Heart right ventricle (tissue), 16 donors: ENCODE measurements at places on chromosomes 1 and 21.

DNA sequence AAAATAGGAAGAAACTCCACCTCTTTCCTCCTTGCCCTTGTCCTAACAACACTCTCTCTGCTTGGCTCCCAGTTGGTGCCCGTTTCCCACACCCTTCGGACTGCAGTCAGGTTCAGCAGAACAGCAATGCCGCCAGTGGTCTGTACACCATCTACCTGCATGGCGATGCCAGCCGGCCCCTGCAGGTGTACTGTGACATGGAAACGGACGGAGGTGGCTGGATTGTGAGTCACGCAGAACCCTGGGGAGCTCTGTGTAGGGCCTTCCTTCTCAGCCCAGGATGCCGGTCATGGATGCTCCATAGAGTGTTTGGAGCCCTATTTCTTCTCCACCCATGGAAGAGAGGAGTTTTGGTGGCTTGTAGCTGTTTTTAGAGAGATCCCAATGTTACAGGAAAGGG lies 60.9 kb downstream of the TNN start:
- H3K4me1 ChIP-seq: peaks cover 55% of the 10 kb centered on the region
- no peaks in the 10 kb centered on the region for H3K36me3 ChIP-seq
- no peak overlapping the region for H3K27ac ChIP-seq
- no peak overlapping the region for H3K4me3 ChIP-seq
- no peak for DNase-seq
- H3K27me3 ChIP-seq: no peaks in the 10 kb centered on the region

GRCh38 chr1:219521325-219521724 lies 91.6 kb downstream of the ZC3H11B start:
- no peaks in the 10 kb centered on the region for H3K27me3 ChIP-seq
- H3K4me1 ChIP-seq: no peaks in the 10 kb centered on the region
- DNase-seq: no peak
- no peak overlapping the region for H3K27ac ChIP-seq
- no peak overlapping the region for H3K4me3 ChIP-seq

- H3K27ac ChIP-seq: no peak overlapping the region
- no peak overlapping the region for H3K4me3 ChIP-seq
- H3K27me3 ChIP-seq: no peaks in the 10 kb centered on the region
- DNase-seq: no peak
- no peaks in the 10 kb centered on the region for H3K4me1 ChIP-seq
Observed at GRCh38 chr21:44761011-44761729, 40.5 kb downstream of the UBE2G2 start.

DNA sequence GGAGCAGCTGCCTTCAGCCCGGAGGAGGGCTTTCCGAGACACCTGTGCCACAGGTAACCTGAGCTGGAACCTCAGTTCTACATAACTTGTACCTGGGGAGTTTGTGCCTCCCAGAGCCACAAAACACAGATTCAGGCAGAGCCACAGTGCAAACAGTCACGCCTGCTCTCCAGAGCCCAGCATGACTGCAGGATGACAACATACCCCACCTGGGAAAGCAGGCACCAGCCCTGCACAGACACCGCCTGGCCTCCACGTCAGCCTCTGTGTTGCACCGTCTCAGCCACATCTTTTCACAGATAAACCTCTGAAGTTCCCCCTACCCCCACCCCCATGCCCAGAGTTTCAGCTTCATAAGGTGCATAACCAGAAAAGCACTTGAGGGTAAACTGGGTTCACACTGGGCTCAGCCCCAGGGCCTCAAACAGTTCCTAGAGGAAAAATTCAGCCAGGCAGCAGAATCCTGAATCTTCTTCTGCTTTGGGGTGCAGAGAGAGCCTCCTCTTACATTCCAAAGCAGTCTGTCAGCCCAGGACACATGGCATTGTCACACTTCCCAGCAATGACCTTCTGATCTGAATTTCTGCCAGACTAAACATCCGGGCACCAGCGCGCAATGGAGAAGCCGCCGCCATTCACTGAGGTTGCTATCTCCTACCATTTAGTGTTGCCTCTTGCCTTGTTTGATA lies 229.5 kb downstream of the TOMM20 start:
- H3K4me3 ChIP-seq: no peak overlapping the region
- DNase-seq: no peak
- peaks cover 24% of the 10 kb centered on the region for H3K4me1 ChIP-seq
- H3K36me3 ChIP-seq: no peaks in the 10 kb centered on the region
- H3K27ac ChIP-seq: peak overlapping the region; percentile 85

DNA sequence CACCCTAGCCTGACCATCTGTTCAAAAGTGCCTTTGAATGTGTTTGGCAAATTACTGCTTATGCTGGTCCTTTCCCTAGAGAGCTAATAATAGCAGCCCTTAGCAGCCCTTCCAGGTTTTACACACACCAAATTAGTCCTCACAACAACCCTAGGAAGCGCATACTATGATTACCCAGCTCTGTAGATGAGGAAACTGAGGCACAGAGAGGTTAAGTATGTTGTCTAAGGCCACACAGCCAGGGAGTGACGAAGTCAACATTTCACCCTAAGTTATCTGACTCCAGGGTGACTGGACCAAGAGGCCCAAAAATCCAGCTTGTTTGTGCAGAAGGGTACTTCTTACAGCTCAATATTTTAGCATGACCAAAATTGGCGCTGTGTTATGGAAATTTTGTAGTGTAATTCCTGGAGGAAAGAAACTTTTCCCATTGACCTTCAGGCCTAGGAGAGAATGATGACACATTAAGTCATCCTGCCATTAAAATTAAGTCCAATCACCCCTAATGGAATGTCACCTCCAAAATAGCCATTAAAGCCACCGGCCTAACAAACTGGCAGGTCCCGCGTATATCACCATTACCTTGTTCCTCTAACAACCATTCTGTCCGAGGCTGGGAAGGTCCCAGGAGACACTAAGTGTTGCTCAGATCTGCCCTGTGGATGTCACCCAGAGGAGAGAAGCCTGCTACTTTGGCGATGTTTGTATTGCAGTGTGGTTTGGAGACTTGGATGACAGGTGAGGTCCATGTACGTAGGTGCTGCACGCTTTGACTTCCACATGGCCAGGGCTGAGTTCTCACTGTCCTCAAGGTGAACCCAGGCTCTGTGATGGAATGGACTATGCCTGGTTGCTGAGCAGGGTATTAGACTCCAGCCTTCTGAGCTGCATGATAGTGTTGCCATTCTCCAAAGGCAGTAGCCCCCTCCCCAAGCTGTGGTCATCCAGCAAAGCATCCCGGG lies 258.3 kb downstream of the TOMM20 start:
- no peak for DNase-seq
- no peaks in the 10 kb centered on the region for H3K27me3 ChIP-seq
- no peak overlapping the region for H3K4me3 ChIP-seq
- H3K36me3 ChIP-seq: no peaks in the 10 kb centered on the region
- H3K27ac ChIP-seq: no peak overlapping the region
- H3K4me1 ChIP-seq: peaks cover 42% of the 10 kb centered on the region

GRCh38 chr1:240827786-240828185 lies 215.8 kb upstream of the GREM2 start:
- H3K4me1 ChIP-seq: no peaks in the 10 kb centered on the region
- H3K27me3 ChIP-seq: no peaks in the 10 kb centered on the region
- H3K27ac ChIP-seq: no peak overlapping the region
- no peak overlapping the region for H3K4me3 ChIP-seq
- H3K36me3 ChIP-seq: no peaks in the 10 kb centered on the region
- no peak for DNase-seq

GRCh38 chr1:207937204-207937603 lies 26.3 kb upstream of the CD34 start:
- no peak overlapping the region for H3K4me3 ChIP-seq
- H3K27ac ChIP-seq: no peak overlapping the region
- no peaks in the 10 kb centered on the region for H3K36me3 ChIP-seq
- H3K4me1 ChIP-seq: peaks cover 13% of the 10 kb centered on the region

DNA sequence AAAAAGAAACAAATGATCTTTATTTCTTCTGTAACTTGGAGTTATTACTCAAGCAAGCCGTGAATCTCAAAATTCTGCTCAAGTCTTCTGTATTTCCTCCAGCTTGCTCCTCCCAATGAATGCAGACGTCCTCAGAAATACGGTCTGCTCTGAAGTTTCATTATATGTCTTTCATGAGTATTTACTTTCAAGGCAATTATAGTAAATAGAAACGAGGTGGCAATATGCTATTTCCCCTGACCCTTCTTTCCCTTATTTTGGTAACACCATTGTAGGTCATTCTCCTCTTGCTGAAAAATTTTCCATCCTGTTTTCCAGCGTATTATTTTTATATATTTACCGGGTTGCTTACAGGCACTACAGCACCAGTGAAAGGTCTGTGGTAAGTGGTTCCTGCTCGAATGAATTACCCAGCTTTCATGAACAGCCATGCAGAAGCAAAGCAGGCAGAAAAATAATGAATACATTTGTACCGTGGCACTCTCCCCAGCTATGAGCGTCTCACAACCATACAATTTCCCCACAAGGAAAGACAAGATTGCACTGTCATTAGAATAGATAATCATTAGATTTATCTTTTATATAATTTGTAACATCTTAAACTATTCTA lies 350.9 kb upstream of the PKN2 start:
- H3K36me3 ChIP-seq: no peaks in the 10 kb centered on the region
- no peaks in the 10 kb centered on the region for H3K27me3 ChIP-seq
- no peak overlapping the region for H3K4me3 ChIP-seq

- no peaks in the 10 kb centered on the region for H3K36me3 ChIP-seq
- no peak overlapping the region for H3K4me3 ChIP-seq
- no peak for DNase-seq
Observed at GRCh38 chr21:15433091-15433490, 296.7 kb upstream of the USP25 start.

- peaks cover 23% of the 10 kb centered on the region for H3K4me1 ChIP-seq
- no peak overlapping the region for H3K27ac ChIP-seq
- H3K27me3 ChIP-seq: no peaks in the 10 kb centered on the region
- no peaks in the 10 kb centered on the region for H3K36me3 ChIP-seq
- DNase-seq: no peak
Observed at GRCh38 chr1:61221642-61222041, 139.3 kb downstream of the NFIA start.

GRCh38 chr1:229913489-229913888 lies 153.5 kb upstream of the GALNT2 start:
- no peaks in the 10 kb centered on the region for H3K4me1 ChIP-seq
- no peaks in the 10 kb centered on the region for H3K36me3 ChIP-seq
- H3K27me3 ChIP-seq: no peaks in the 10 kb centered on the region
- H3K4me3 ChIP-seq: no peak overlapping the region
- H3K27ac ChIP-seq: no peak overlapping the region

GRCh38 chr1:201538612-201539551 lies at the start of gene NAV1:
Gene NAV1 (plus strand): TSS chr1:201539127. CDS start chr1:201622885, 83,758 bp downstream.
- H3K27ac ChIP-seq: peak within 1 kb of the TSS; percentile 84
- peak within 1 kb of the TSS; percentile 71 for H3K4me3 ChIP-seq
- peaks cover 9% of the 10 kb centered on the region for H3K4me1 ChIP-seq
- no peaks in the 10 kb centered on the region for H3K27me3 ChIP-seq
